ENCODE measurements at places on chromosomes 3 and 15. TPM values are rescaled to one million over a fixed set of nuclear protein-coding genes. Genes with fewer than 3 reads are reported as not detected.

The CAMK2N2 gene
- total RNA-seq = 0.37 TPM

The SLC9C1 gene
- total RNA-seq = not detected

The SNTN gene
- total RNA-seq = not detected

The SLC28A2 gene
- total RNA-seq = not detected

The ARPIN gene
- total RNA-seq = 5.3 TPM

The EXD1 gene
- 0.03 TPM for total RNA-seq

The SPATA12 gene
- not detected for total RNA-seq

The C3orf52 gene
- total RNA-seq = not detected
